Uterus (tissue), 4 donors: ENCODE measurements at places on chromosomes 1 and 21. TPM values are rescaled to one million over a fixed set of nuclear protein-coding genes. Genes with fewer than 3 reads are reported as not detected.

Gene CDCA8
- not detected for total RNA-seq

GRCh38 chr1:106846656-106847055, 209.8 kb upstream of the PRMT6 start:
- DNase-seq: no peak
- no peaks in the 10 kb centered on the region for H3K4me1 ChIP-seq
- no peak overlapping the region for H3K27ac ChIP-seq
- no peaks in the 10 kb centered on the region for H3K27me3 ChIP-seq
- no peaks in the 10 kb centered on the region for H3K36me3 ChIP-seq
- H3K4me3 ChIP-seq: no peak overlapping the region

Gene S100A1
- total RNA-seq: not detected

DNA sequence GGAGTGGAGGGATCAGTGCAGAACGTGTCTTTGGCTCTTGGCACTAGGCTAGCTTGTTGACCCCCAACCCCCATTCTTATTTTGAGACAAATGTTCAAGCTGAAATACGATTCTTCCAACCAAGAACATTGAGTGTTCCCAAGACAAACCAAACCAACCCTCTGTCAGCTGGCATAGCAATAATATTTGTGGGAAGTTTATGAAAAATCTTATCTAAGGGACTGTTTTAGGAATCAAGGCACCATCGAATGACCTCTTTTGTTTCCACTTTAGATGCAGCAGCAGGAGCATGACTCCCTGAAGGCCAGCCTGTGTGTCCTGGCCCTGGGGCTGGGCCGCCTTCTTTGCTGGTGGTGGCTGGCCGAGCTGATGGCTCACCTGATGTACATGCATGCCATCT, 89.2 kb downstream of the HHAT start:
- no peak overlapping the region for H3K4me3 ChIP-seq
- H3K36me3 ChIP-seq: no peaks in the 10 kb centered on the region
- no peaks in the 10 kb centered on the region for H3K27me3 ChIP-seq

DNA sequence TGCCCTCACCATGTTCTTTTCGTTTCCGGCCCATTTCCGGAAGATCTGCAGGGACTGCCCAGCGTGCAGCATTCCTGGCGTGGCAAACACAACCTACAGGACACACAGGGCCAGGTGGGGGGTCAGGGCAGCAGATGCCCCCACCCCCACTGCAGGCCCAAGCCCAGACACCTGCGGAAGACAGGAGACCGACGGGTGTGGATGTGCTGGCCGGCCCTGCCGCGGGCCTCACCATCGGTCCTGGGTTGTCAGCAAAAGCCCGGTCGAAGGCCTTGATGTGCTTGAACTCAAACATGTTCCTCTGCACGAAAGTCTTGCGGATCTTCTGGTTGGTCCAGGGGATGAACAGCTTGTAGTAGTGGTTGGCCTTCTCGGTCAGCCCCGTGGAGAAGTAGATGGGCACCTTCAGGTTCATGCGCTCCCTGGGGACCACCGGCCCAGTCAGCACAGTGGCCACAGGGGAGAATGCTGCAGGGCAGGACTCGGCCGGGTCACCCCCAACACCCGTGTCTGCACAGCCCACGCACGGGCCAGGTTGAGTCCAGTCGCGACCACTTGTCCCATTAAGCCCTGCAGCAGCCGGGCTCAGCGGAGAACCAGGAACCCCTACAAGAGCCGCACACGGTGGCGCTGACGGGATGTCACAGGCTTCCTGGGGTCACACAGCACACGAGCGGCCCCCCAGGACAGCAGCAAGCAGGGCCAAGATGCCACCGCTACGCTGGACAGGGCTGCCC, 5.3 kb downstream of the PUSL1 start:
- H3K4me3 ChIP-seq: no peak overlapping the region
- peaks cover 13% of the 10 kb centered on the region for H3K4me1 ChIP-seq
- H3K27ac ChIP-seq: no peak overlapping the region
- no peak for DNase-seq
- no peaks in the 10 kb centered on the region for H3K27me3 ChIP-seq

Gene PEF1
- total RNA-seq: 48.4 TPM

Gene EXO1
- total RNA-seq: not detected

Gene HHIPL2
- not detected for total RNA-seq

Gene WNT2B
- total RNA-seq: 11.1 TPM

DNA sequence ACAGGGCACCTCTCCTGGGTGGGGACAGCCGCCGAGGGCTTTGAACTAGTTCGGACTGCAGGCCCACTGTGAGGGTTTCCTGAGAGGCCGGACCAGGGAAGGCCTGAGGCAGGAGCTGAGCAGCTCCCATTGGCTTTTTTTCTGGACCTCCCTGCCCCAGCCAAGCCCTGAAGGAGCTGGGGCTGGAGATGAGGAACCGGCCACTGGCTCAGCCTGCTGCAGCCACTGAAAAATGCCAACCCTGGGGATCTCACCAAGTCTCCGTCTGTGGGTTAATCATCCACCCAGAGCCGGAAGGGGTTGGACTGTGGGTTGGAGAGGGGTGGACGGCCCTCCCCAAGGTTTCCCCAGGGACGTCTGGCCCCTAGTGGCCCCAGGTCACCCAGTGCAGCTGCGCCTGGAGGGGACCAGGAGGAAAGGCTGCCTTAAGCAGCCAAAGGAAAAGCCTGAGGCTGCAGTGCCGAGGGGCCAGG, 2.5 kb downstream of the VWA1 start:
- H3K4me3 ChIP-seq: no peak overlapping the region
- H3K4me1 ChIP-seq: peaks cover 33% of the 10 kb centered on the region
- no peaks in the 10 kb centered on the region for H3K36me3 ChIP-seq
- no peak overlapping the region for H3K27ac ChIP-seq
- DNase-seq: no peak
